Activated T-helper 1 cell treated with anti-CD3 and anti-CD28 coated beads, Interleukin-2, amount 50 U/mL, for 16 hours (primary cell): ENCODE measurements at places on chromosomes 12 and 14.

- DNase-seq = no peak
Measured at GRCh38 chr14:53719536-53719935, 237.1 kb downstream of the BMP4 start.

GRCh38 chr12:118237908-118238307, 102.0 kb downstream of the PEBP1 start:
- no peak for DNase-seq

- no peak for DNase-seq
Measured at GRCh38 chr12:76633415-76633814, 73.8 kb upstream of the OSBPL8 start.

DNA sequence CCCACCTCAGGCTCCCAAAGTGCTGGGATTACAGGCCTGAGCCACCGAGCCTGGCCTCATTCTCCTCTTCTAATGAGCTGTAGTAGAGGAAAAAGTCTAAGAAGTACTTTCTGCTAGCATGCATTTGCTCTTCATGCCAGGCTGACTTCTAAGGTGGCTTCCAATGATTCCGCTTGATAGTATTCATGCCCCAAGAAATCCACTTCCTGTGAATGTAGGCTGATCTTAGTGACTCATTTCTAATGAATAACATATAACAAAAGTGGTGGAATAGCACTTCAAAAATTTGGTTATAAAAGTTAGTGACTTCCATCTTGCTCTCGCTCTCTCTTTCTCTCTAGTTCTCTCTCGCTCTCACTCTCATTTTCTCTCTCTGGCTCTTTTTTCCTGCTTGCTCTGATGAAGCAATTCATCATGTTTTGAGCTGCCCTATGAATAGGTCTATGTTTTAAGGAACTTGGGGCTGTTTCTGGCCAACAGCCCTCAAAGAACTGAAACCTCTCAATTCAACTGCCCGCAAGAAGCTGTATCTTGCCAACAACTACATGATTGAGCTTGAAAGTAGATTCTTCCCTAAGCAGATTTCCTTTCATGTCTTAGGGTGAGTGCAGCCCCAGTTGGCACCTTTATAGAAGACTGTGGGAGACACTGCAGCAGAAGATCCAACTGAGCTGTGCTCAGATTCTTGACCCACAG, 282.9 kb downstream of the RMST start:
- DNase-seq = no peak

DNA sequence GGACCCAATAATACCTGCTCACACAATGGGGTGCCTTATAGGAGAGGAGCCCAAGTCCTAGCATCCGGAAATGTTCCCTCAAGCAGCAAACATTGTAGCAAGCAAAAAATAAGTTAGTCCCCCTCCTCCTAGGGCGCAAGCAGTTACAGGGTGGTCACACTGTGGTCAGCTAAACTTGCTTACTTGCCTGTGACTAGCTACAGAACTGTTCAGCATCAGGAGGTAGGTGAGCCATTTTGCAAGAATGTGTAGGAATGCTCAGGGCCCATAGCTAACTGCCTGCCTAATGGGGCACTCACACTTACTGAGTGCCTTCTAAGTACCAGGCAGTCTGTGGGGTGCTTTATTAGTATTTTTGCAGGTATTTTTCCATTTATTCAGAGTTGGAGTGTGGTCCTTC, 154.6 kb upstream of the GRIN2B start:
- DNase-seq = no peak

GRCh38 chr14:98952593-98953350, 319.2 kb downstream of the BCL11B start:
- DNase-seq = no peak

DNA sequence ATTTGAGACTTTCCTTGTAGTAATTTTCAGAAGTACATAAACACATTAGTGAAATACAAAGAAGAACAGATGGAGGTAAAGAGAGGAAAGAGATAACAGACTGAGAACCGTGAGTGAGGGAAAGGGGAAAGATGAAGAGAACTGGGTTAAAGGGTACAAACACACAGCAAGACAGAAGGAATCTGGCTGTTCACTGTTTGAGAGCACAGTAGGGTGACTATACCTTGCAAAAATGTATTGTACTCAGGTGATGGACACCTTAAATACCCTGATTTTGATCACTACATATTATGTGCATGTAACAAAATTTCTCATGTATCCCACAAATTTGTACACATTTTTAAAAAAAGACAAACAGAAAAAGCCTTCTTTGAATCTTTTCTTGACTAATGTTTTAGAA, 2.7 kb upstream of the TRHDE start:
- DNase-seq = no peak

DNA sequence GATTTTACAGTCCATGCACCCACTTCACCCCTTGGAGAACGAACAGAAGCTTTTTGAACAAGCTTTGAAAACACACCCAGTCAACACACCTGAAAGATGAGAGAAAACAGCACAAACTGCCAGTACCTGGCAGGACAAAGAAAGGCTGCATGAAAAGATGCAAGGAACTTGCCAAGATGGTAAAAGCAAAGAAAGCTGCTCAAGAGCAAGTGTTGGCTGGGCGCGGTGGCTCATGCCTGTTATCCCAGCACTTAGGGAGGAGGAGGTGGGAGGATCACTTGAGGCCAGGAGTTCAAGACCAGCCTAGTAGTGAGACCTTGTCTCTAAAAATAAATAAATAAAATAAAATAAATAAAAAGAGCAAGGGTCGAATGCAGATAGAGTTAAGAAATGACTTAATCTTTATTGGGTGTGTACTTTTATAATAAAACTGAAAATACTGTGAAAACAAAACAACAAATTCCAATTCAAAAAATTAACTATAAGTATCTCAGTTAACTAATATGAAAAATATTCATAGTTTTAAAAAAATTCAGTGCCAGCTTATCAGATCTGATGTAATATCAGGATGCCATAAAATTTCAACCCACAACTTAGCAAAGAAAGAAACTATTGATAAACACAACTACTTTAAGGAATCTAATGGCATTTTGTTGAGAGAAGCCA, 59.2 kb downstream of the HECTD4 start:
- no peak for DNase-seq
